ENCODE measurements at places on chromosomes 7 and 10.

DNA sequence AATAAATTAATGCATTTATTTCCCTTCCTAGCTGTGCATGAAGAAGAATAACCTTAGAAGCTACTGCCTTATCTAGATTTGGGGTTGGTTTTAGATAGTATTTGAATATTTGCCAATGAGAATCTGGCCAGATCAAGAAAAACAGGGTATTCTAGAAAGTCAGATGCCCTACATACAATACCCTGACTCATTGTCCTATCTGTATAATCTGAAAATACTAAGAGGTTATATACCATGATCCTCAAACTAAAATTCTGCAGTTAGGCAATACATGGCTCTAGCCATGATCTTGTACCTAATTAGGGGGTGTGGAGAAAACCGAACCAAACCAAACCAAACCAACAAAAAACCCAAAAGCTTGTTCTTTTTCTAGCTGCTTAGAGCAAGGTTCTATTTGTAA is 240.4 kb upstream of the LYZL1 start:
- DNase-seq = no peak

GRCh38 chr7:157570531-157571200 is 233.9 kb downstream of the DNAJB6 start:
- no peak for DNase-seq

DNA sequence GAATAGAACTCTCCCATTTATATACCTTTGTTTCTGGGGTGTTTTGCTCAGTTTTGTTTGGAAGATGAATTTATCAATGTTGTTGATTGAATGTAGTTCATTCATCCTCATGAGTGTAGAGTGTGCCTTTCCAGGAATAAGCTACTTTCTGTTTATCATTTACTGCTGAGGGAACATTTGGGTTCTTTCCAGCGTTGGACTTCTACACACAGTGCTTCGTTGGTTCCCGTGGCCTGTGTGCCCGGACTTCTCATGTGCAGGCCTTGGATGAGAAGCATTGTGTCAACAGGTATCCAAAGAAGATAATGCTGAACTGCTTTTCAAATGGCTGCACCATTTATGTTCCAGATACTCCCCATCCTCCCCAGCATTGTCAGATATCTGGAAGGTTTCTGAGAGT is 107.6 kb upstream of the TNS3 start:
- DNase-seq = no peak

GRCh38 chr7:8338206-8338605 is 76.2 kb upstream of the ICA1 start:
- DNase-seq = no peak

GRCh38 chr10:97388152-97388551 is 13.0 kb downstream of the RRP12 start:
- no peak for DNase-seq

DNA sequence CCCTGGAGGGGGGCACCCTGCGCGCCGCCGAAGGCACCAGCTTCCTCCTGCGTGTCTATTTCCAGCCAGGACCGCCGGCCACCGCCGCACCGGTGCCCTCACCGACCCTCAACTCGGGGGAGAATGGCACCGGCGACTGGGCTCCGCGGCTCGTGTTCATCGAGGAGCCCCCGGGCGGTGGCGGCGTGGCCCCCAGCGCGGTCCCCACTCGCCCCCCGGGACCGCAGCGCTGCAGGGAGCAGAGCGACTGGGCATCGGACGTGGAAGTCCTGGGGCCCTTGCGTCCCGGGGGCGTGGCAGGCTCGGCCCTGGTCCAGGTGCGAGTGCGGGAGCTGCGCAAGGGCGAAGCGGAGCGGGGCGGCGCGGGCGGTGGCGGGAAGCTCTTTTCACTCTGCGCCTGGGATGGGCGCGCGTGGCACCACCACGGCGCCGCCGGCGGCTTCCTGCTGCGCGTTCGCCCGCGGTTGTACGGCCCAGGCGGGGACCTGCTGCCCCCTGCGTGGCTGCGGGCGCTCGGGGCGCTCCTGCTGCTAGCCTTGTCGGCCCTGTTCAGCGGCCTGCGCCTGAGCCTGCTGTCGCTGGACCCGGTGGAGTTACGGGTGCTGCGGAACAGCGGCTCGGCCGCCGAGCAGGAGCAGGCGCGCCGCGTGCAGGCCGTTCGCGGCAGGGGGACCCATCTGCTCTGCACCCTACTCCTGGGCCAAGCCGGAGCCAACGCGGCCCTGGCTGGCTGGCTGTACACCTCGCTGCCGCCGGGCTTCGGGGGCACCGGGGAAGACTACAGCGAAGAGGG is 594 bp downstream of the CNNM1 start:
- DNase-seq = no peak

DNA sequence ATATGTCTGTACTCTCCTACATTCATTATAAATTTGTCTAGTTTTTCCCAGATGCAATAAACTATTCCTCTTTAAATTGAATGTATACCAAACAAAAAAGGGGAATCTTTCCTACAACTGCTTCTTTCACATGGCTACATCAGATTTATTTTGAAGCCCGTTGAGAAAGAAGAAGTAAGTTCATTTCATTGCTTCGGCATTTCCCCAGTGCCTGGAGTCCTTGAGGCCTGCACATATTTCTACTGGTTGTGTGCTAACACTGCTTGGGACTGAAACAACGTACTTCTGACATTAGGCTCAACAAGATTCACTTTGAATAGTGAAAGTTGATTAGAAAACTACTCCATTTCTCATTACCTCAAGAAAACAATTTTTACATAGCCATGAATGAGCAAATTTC is 201.7 kb downstream of the PHF14 start:
- no peak for DNase-seq

DNA sequence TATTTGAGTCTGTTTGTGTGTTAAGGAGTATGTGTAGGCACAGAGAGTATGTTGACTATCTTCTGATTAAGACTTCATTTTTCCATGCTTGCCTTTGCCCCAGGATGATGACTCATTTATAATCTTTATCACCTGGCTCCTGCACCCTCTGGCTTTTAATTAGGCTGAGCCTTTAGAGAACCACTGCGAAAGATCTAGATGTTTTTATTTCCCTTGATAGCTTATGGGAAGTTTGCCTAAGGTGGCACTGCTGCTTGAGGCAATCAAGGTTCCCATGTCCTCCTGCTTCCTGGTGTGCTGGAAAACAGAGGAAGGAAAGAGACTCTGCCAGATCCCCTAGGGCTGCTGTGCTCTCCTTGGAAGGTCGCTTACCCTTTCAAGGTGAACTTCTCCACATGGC is 114.6 kb downstream of the ARL4A start:
- DNase-seq = no peak

GRCh38 chr10:24446739-24447138 is 237.8 kb downstream of the KIAA1217 start:
- no peak for DNase-seq

Data from activated gamma-delta T cell treated with Interleukin-2 at 50 U/mL for 16 hours (primary cell).